ENCODE measurements at places on chromosomes 7 and 10.

- DNase-seq = no peak
These were observed 582.2 kb downstream of the SORCS1 start for GRCh38 chr10:106582291-106582690.

DNA sequence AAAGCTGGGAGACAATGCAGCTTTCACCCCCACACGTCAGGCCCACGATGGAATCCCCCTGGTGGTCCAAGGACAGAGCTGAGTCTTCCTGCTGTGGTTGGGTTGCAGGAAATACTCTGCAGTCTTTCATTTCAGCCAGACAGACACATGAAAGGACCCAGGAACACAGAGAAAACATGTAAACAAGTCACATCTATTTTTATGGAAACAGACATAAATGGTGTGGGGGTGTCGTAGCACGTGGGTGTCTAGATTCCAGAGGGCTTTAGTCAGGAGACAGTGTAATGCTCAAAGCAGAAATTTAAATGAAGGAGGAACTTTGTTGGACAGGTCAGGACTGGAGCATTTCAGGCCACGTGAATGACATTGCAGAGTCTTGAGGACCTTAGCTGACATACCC, 444.6 kb downstream of the SUGCT start:
- no peak for DNase-seq

GRCh38 chr7:94429153-94429552, 34.5 kb downstream of the COL1A2 start:
- no peak for DNase-seq

DNA sequence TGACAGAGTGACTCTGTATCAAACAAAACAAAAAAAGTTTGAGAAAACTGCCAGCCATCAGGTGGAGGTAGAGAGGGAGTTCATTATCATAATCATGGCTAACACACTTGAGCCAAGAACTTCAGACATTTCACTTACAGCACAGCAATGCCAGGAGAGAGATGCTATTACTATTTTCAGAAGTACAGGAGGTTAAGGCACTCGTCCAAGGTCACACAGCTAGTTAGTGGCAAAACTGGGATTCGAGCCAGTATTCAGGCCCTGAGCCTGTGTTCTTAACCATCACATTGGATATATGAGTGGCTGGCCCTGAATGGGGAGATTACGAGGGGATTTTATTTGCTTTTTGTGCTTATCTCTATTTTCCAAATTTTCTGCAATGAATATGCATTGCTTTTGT, 24.8 kb upstream of the UNC5B start:
- DNase-seq = no peak

DNA sequence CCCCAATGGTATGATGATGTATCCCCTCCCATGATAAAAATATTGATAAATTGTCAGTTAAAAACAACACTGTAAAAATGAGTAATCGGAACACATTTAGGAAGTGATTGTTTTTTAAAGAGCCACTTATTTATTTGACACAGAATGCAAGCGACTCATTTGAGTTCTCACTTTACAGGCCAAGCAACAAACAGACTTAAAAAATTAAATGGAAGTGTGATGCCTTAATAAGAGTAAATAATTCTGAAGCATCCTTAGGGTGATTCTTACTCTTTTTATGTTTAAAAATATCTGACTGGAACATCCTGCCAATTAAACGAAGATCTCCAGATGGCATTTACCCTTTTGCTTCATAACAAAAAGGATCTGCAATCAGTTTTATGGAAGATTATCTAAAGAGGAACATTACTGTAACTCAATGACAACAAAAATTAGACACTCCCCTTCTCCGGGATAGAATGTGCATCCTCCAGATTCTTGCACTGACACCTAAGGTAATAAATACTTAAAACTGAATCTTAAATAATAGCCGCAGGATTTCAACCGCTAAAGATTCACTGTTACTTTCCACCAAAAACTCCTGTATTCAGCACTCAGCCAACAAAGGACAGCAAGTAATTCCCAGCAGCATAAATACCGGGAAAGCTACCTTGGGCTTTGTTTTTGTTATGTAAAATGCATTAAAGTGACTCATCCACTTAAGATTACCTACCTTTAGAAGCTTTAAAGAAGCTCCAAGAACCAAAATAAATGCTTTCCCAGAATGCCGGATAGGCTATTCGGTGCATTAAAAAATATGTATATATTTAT, 1.7 kb downstream of the CACNA2D1 start:
- no peak for DNase-seq

DNA sequence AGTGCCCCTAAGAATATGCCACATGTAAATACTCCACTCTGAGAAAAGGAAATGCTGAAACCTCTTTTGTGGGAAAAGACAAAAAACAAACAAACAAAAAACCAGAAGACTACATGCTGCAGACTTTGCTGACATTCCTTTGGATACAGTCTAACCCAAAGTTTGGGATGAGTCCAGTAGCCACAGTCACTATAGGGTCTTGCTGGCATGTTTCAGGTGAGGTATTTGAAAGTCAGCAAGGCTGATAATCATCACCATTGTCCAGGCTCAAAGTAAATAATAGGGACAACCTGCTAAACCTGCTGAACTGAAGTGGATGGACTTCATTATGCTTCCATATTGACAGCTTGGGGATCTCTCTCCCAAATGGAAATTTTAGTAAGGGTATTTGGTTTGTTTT, 1087.0 kb upstream of the LRRTM3 start:
- no peak for DNase-seq

DNA sequence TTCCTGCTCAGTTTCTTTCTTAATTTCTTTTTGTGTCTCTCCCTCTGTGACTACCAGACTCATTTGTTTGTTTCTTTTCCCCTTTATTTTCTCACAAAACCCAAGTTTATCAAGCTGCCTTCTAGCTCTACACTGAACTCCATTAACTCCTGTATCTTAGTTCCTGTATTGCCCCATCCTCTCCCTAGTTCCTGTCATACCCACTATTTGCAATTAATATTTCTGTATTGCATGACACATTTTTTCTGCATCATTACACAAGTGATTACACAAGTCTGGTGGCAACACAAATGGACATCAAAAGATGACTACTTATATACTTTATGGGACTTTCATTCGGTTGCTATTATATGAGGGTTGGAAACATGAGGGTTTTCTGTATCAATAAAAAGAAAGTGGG, 26.9 kb upstream of the OR9A4 start:
- DNase-seq = no peak

GRCh38 chr7:104528142-104528541, 199.7 kb downstream of the LHFPL3 start:
- DNase-seq = no peak

- DNase-seq = no peak
These were observed 36.3 kb downstream of the CSTF2T start for GRCh38 chr10:51663086-51663485.

GRCh38 chr10:80205477-80206276, at the start of gene ANXA11:
Gene ANXA11 (minus strand): TSS chr10:80205537. CDS start chr10:80172861, 32,676 bp downstream.
- no peak for DNase-seq

- DNase-seq = no peak
These were observed at the start of gene AGR2 for GRCh38 chr7:16804674-16805439. Gene AGR2 (minus strand): TSS chr7:16804999. CDS start chr7:16801796, 3,203 bp downstream.

GRCh38 chr7:5357951-5358350, 65.7 kb downstream of the TNRC18 start:
- no peak for DNase-seq

DNA sequence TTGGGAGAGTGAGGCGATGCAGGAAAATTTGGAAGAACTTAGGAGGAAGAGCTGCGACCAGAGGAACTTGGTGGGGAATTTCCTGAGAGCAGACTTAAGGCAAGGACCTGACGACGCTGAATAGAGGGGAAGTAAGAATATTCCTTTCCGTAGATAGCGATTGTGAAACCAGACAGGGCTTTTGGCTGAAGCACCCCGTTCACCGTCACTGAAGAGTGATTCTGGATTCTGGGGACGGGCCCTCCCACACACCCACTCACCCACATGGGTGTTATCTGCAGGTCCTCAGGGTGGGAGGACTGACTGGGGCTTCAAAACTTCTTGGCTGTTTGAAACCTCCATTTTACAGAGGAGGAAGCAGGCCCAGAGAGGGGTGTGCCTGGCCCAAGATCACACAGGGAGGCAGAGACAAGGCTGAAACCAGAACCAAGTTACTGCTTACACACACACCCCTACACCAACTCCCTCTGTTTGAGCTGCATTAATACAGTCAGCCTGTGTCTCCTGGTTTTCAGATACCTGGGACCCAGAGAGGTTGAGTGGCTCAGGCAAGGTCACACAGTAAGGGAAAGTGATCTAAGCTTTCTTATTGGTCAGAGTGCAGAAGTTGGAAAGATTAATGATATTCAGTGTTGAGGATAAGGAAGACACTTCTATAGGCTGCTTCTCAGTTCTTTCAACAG, 37.2 kb upstream of the CDH23 start:
- DNase-seq = no peak

- DNase-seq = no peak
These were observed 13.2 kb upstream of the TRA2A start for GRCh38 chr7:23544913-23545354.

GRCh38 chr7:46071076-46071475, 150.0 kb upstream of the IGFBP3 start:
- no peak for DNase-seq

GRCh38 chr7:108012499-108013430, 9.8 kb upstream of the LAMB1 start:
- no peak for DNase-seq

GRCh38 chr7:37683246-37684120, at the start of gene GPR141:
Gene GPR141 (plus strand): TSS chr7:37683766. CDS start chr7:37740394, 56,628 bp downstream.
- DNase-seq = no peak

DNA sequence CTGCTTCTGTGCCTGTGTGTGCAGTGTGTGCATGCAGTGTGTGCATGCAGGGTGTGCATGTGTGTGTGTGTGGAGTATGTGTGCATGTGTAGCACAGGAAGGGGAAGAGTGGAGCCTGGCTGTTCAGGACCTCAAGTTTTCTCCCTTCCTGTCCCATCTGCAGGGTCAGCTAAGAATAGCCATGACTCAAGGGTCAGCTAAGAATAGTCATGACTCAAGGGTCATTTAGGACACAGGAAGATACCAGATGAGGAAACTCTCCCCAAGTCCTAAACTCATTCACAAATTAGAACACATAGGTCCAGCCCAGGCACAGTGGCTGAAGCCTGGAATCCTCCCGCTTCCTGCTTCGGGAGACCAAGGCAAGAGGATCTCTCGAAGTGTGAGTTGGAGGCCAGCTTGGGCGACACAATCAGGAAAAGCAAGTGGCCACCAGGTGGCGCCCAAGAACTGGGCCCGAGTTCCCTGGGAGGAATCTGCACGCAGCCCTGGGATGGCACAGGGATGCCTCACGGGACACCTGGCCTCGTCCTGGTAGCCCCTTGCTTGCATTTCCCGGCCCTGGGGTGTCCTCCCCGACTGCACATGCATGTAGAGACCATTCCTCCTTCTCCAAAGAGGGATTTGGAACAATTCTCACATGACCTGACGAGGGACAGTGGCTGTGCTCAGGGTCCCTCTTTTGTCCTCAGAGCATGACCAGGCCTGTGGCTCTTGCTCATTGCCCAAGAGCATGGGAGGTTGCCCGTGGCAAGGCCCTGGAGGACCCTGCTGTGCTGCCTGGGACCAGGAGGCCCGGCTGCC, 21.4 kb upstream of the VOPP1 start:
- DNase-seq = no peak

GRCh38 chr10:60114765-60115586, 208.6 kb upstream of the CCDC6 start:
- DNase-seq = no peak

GRCh38 chr7:84908196-84908793, 278.6 kb downstream of the SEMA3D start:
- no peak for DNase-seq

DNA sequence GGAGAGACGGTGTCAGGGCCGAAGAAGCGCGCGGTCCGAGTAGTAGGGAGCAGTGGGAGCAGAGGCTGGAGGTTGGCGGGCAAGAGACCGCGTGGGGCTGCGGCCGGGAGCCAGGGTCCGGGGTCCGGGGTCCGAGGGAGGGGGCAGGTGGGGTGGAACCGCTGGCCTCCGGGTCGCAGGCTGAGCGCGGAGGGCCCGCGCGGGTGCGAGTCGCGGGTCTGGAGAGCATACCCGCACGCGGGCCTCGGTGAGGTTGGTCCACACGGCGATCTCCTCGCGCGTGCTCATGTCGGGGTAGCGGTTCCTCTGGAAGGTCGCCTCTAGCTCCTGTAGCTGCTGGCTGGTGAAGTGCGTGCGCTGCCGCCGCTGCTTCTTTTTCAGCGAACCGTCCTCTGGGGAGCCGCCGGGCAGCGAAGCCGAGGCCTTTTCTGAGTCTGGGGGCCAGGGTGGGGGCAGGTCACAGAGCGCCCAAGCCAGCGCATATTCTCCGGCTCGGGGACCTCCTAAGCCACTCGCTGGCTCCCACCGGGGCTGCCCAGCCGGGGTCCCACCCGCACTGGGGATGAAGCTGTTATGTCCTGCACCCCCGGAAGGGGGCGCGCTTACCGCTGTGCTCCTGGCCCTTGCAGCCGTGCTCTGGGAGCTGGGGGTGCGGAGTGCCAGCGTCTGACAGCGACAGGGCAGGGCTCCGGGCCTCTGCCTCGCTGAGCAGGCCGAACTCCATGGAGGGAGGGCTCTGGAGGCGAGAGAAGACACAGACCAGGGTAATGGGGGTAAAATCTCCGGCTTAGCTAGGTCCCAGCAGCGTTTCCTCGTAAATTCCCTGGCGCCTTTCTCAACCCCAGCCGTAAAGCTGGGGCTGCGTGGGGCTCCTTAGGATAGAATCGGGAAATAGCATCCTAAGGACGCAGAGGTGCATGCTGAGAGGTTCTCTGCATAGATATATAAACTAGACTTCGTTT, 5.5 kb downstream of the ELOVL3 start:
- no peak for DNase-seq

DNA sequence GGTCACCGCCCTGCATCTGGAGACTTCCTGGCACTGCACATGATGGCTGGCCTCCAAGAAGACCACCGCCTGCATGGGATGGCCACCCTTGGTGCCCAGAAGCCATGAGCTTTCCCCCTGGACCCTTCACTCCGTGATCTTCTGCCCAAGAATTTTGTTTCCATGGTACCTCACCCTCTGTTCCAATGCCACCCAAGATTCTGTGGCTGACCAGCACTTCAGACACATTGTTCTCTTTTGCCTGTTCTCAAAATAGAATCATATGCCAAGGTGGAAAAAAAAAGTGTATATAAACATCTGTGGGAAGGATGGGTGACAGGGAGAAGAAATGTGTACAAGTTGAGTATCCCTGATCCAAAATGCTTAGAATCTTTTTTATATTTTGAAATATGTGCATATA, 12.1 kb downstream of the HTR7 start:
- DNase-seq = no peak

DNA sequence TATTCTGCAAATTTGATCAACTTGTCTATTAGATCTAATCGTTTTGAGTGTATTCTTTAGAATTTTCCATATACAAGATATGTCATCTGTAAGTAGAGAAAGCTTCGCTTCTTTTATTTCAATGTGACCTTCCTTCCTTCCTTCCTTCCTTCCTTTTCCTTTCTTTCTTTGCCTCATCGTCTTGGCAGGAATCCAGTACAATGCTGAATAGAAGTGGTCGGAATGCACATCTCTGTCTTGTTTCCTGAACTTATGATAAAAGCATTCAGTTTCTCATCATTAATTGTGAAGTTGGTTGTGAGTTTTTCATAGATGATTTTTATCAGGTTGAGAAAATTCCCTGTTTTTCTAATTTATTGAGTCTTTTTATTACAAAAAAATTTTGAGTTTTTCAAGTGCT, 300.7 kb upstream of the ZNF32 start:
- DNase-seq = no peak

GRCh38 chr10:132172091-132173066, 14.4 kb upstream of the DPYSL4 start:
- no peak for DNase-seq

All from GM04503 (cell line).